Mucosa of descending colon (tissue), 3 donors: ENCODE measurements at places on chromosomes 4 and X.

- DNase-seq = peak; percentile 29
Observed at GRCh38 chr4:110510277-110510676, 34.3 kb downstream of the ENPEP start.

- no peak for DNase-seq
Observed at GRCh38 chr4:120132935-120133334, 66.3 kb upstream of the MAD2L1 start.

DNA sequence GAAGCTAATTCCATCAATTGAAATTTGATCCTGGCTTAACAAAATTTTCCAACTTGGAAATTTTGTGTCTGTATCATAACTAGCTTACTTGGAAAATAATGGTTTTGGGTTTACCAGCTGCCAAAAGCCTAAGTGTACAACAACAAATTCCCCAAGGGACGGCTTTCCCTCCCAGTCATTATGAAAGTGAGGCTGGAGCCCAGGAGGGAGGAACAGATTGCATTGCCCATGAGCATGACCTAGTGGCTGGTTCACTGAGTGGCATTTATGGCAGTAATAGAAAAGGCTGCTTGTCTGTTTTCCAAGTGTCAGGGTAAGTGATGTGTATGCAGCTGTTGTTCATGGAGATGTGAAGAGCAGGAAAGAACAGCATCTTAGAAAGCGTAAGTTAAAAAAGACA, 70.8 kb upstream of the HHIP start:
- no peak for DNase-seq

DNA sequence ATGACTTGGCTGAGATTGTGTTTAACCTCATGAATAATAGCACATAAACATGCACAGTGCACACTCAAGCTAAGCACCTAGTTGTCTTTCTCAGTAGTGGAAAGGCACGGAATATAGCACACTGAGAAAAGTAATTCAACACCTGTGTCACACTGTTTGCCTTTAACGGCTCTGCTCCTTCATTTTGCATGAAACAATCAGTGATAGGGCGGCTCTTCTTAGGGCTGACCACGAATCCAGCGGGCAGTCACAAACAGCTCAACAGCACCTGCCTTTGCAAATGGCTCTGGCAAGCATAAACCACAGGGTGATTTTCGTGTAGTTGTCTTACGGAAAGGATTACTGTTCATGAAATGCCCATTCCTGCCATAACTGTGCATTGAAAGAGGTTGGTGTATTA, 954.0 kb upstream of the TENM3 start:
- no peak for DNase-seq

DNA sequence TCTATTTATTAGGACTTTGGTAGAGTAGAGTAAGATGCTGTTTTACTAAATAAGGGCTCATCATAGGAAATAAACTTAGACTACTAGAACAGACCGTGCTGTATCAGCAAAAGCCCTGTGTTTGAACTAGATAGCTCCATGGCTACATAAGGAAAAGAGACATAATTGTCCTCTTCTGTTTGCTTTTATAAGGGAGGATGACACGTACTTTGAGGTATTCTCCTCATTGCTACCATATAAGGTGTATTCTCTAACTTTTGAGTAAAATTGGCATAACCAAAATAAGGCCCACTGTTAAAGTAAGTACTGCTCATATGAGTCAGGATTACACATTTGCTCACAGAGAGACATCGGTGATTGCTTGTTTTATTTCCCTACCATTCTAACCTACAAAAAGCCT, 64.3 kb downstream of the PDLIM5 start:
- DNase-seq = no peak

DNA sequence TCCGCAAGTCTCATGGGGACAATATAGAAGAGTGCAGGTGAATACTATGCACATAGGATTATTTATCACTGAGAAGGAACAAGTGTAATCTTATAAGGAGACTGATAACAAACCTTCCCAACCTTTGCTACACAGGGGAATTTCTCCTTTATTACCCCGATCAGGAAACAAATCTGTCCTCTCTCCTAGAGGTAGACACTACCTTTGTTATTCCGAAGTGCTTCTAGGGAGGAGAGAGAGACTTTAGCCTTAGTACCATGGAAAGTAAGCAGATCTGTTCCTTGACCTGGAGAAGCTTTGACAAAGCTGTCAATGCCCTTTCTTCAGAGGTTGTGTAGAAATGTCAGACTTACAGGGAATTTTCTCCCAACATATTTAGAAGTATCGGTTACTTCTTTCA, 475.5 kb downstream of the CCSER1 start:
- DNase-seq = no peak
